ENCODE measurements at places on chromosomes 11 and 22. TPM values are rescaled to one million over a fixed set of nuclear protein-coding genes. Genes with fewer than 3 reads are reported as not detected.

The BAIAP2L2 gene
- 16.2 TPM for total RNA-seq

DNA sequence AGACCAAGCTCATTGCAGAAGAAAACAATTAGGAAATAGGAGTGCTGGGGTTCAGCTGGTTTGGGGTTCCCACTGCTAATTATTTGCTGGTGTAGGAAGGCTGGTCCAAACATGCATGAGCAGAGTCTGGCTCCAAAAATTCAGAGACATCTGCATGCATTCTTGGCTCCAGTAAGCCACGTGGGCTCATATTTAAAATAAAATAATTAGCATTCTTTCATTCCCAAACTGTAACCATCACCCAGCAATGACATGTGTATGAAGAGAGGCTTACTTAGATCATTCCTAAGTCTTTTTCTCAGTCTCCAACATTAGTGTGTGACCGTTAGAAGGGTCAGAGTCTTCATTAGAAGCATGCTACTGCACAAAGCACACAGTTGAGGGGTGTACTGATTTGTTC lies 58.4 kb downstream of the EFCAB6 start:
- DNase-seq = no peak

The OR10A2 gene
- not detected for total RNA-seq

GRCh38 chr22:40325315-40325714 lies 21.0 kb upstream of the ADSL start:
- DNase-seq = no peak

The GAL3ST3 gene
- total RNA-seq = not detected

DNA sequence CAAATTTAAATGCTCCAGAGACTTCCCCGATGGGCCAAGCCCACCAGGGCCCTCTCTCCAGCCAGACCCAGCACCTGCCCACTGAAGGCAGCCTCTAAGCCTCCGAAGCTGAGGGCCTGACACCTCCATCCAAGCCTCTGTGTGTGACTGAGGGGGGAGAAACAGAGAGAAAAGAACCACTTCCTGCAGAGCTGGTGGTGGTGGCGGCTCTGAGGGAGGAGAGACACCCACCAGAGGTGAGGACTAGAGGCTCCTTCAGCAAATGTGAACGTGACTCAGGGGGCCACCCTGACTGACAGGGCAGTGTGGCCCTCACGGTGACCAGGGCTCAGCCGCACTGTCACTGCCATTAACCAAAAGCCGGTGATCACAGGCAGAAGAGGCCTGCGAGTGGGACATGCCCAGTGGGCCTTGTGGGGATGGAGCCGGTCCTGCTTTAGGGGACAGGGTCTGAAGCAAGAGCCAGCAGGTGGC lies 31.0 kb upstream of the CD5 start:
- DNase-seq = no peak

GRCh38 chr11:44952082-44952481 lies 1.4 kb upstream of the TP53I11 start:
- DNase-seq = no peak

The VPS37C gene
- 11.5 TPM for total RNA-seq

DNA sequence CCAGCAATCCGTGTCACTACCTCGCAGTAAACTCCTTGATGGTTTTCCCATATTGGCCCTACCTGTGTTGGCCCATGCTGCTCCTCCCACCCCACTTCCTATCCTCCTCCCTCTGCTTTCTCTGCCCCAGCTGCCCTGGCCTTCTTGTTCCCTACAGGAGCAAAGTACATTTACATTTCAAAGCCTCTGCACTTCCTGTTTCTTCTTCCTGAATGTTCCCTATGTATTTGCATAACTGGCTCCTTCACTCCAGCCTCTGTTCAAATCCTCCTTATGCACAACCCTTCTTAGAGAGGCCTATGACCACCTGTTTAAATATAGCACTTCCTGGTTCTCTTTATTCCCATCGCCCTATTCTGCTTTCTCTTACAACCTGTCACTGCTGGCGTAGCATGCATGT lies 62.2 kb downstream of the PARVA start:
- no peak for DNase-seq

DNA sequence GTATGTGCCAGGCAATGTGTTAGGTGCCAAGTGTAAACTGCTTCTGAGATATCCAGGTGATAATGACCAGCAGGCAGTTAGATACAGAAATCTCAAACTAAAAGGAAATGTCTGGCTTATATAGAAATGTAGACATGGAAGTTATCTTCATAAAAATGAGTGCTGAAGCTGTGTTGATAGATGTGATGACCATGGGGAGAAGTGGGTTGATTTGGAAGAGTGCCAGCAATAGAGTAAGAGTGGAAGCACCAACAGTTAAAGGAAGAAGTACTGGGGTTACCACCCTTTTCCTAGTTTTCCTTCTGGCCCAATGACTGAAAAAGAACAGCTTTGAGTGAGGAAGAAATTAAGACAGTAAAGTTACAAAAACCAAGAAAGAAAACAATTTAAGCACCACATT lies 68.5 kb downstream of the C2CD3 start:
- DNase-seq = no peak

DNA sequence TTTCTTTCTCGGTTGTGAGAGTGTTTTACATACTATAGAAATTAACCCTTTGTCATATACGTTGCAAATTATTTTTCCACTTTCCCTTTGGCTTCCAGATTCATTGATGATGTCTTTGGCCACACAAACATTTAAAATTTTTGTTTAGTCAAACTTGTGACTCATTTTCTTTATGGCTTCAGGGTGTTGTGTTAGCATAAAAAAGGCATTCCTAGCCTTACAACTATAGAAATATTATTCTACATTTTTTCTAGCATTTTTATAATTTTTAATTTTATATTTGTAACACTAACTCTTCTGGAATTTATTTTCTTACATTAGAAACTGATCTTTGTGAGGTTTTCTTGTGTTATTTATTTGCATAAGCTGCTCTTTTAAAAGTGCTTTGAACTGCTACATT lies 12.1 kb downstream of the GRIA4 start:
- DNase-seq = no peak

DNA sequence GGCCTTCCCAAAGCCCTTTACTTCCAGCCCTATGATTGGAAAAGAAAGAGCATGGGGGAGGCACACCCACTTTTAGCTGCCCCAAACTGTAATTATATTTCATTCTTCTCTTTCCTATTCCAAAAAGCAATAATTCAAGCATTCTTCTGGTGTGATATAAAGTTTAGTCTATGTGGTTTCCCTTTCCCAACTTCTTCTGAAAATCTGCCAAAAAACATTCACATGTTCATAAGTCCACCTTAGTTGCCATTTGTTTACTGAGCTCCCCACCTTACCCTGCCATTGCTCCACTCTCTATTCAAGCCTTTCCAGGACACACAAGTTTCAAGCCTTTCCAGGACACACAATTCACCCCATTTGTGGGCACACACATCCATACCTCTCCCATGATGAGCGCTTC lies 111.6 kb upstream of the BMAL1 start:
- no peak for DNase-seq

DNA sequence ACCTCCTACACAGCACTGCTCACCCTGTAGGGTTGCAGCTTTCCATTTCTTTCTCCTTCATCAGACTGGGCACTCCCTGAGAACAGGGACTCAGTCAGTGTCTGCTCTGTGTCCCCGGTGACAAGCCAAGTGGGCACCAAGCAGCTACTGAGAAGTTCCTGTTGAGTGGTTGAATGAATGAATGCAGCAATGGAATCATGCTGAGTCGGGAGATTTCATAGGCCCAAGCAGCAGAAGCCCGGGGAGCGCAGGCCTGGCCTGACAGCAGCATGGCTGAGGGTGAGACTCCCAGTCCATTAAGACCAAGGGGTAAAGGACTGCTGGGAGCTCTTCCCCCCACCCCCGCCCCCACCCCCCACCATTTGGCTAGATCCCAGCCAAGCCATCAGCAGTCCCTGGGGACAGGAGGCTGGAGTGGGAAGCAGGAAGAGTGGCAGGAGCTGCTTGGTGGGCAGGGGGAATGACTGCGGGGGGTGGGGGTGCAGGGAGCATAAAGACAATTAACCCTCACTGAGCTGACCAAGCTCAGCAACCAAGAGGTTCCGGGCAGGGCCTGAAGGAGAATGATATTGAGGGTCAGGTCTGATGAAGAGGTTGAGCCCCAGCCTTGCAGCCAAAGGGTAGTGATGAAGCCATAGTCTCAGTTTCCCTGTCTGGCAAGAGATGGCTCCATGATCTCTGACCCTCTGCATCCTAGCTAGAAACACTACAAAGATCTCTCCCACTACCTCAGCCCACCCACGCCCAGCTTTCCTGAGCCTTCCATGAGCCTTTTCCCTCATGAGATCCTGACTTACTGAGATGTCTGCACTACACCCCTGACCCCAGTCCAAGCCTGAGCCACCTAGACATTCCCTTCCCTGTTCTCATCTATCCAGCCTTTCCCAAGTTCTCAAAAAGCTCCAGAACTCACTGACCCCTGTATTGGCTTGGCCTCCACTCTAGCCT lies 2.8 kb downstream of the PDE2A start:
- DNase-seq = no peak

DNA sequence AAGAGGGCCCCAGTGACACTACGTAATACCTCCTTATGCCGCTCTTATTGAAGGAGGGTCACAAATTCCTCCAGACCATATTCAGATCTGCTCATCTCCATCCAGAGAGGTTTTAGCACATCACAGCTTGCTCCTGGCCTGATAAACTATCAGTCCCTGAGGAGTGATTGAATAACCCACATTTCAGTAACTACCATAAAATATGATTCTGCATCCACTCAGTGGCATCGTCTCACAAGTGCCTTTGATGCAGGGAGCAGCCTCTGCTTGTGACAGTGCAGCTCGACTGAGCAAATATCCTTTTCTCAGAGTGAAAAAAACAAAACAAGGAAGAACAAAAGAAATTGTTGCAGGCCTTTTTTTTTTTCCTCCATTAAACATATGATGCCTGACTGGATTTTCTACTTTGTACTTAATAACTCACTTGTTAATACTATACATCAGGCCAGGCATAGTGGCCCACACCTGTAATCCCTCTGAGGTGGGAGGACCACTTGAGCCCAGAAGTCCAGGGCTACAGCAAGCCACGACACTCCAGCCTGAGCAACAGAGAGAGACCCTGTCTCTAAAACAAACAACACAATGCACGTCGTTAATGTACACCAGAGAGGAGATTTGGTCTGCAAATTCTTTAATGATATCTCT lies 64.5 kb downstream of the DDX10 start:
- no peak for DNase-seq

The ARHGEF17 gene
- 6.0 TPM for total RNA-seq

The DRICH1 gene
- total RNA-seq = not detected

GRCh38 chr11:46649180-46649738 lies 31.9 kb downstream of the ATG13 start:
- peak; percentile 86 for DNase-seq

The ENTHD1 gene
- not detected for total RNA-seq

The OSBP2 gene
- 0.60 TPM for total RNA-seq

- DNase-seq = no peak
Measured at GRCh38 chr22:41237036-41237706, 3.6 kb downstream of the CHADL start.

DNA sequence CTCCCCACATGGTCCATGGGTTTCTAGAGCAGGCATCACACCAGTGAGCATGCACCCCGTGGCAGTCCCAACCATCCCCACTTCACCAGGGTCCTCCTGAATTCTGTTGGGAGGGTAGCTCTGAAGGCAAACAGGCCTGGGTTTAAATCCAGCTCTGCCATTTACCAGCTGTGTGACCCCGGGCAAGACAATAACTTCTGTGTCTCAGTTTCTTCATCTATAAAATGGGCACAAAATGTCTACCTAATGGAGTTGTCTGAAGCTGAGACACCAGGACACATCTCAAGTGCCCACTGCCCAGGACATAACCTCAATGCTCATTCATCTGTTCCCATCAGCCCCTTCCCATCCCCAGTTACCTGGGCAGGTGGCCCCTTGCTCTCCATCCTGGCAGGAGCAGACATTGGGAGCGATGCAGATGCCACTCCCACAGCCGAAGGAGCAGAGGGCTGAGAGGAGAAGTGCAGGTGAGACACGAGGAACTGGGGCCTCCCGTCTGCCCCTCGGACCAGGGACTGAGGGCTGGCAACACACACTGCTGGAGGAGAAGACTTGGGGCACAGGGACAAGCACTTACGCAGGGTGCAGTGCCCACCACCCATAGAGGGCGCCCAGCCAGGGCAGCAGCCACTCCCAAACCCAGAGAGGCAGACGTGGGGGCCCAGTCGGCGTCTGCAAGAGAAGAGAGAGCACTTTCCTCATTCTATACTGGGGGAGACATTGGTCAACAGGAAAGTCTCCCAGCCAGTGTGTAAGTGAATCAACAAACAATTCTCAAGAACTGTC lies 4.0 kb downstream of the VWCE start:
- DNase-seq = no peak

The TMPRSS13 gene
- total RNA-seq = 0.48 TPM

GRCh38 chr11:105224482-105225253 lies 85.1 kb upstream of the CARD18 start:
- no peak for DNase-seq

GRCh38 chr11:117724104-117724503 lies 72.9 kb downstream of the DSCAML1 start:
- DNase-seq = no peak

GRCh38 chr22:24402460-24403192 lies 24.8 kb upstream of the ADORA2A start:
- peak; percentile 90 for DNase-seq

GRCh38 chr11:2160736-2161259 lies at the start of gene INS:
TSS of gene INS (minus strand) at chr11:2161209. CDS start at chr11:2160971, 238 bp downstream.
- no peak for DNase-seq

The NAALAD2 gene
- total RNA-seq = 1.9 TPM

GRCh38 chr22:28440592-28441390 lies 238.8 kb downstream of the TTC28 start:
- DNase-seq = no peak

The MYO18B gene
- total RNA-seq = not detected

The MUC5B gene
- not detected for total RNA-seq

The NUP160 gene
- 27.5 TPM for total RNA-seq

DNA sequence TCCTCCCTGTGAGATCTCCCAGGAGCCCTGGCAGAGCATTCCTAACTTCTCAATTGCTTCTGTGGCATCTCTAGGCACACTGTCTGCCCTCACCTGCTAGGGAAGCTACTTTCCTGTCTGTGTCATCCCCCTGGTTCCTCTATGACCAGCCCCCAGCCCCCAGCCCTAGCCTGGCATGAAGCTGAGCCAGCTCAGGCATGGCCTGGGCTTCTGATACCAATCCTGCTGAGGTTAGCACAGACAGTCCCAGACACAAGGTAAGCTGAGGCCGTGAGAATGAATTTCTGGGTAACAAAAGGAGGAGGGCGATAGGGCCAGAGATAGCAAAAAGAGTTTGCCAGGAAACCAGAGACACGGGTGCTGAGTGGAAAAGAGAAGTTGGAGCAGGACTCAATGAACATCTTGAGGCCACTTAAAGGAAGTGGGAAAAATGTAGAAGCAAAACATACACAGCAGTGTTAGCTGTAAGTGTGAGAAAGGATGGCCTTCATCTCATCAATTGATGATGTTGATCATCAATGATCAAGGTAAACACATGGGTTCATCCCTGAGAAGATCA lies 87.6 kb upstream of the PICALM start:
- no peak for DNase-seq

DNA sequence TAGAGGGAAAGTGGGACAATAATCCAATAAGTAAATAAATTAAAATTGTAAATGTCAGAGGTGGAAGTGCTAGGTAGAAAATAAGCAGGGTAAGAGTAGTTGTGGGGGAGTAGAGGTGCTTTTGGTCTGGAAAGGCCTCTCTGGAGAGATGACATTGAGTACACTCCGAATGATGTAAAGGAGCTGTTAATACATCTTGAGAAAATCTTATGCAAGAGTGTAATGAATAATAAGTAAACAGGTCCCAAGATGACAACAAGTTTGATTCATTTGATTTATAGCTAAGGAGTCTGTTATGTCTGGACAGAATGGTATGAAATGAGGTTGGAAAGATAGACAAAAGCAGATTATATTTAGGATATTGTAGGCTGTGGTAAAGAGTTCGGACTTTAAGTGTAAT lies 87.5 kb downstream of the TMEM135 start:
- DNase-seq = no peak

All from Daoy (cell line).